ENCODE measurements at places on chromosomes 2 and 18.

- no peak for DNase-seq
Measured at GRCh38 chr2:152544638-152545037, 172.6 kb downstream of the PRPF40A start.

DNA sequence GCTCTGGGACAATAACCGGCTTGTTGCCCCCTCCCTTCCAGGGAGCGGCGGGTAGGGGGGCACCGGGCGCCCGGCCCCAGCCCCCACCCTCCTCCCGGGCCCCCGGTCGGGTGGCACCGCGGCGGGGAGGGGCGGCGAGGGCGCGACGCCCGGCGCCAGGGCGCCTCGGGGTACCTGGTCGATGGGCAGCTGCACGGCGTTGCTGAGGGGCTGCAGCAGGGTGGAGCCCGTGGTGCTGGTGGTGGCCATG, 193 bp downstream of the MBOAT2 start:
- no peak for DNase-seq

GRCh38 chr2:229376866-229377265, 105.8 kb upstream of the PID1 start:
- no peak for DNase-seq

DNA sequence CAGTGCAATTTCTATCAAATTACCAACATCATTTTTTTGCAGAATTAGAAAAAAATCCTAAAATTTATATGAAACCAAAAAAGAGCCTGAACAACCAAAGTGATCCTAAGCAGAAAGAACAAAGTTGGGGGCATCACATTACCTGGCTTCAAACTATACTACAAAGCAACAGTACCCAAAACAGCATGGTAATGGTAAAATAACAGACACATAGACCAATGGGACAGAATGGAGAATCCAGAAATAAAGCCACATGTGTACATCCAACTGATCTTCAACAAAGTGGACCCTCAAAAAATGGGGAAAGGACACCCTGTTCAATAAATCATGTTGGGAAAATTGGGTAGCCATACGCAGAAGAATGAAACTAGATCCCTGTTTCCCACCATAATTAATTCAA, 245.7 kb upstream of the CTAGE1 start:
- no peak for DNase-seq

DNA sequence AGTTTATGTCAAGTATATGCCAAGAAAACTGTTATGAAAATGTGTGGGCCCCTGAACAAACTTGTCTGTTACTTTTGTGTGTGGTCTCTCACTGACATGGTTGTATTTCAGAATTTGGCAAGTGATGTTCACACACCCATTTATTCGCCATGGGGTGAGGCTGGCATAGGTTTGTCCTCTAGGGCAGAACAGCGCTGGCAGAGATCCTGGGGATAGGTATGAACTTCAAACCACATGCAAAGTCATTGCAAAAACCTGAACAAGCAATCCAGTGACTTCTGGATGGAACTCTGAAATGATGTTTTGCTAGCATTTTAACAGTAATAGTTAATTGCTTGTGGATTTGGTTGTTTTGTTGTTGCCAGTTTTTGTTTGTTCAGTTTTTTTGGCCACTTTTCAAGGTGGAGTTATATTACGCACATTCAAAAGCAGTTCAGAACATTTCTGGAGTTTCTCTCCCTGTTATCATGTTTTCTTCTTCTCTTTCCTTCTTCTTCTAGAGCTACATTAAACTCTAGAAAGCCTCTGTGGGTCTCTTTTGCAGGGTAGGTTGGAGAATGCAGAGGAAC, 78.5 kb downstream of the MDH1 start:
- no peak for DNase-seq

DNA sequence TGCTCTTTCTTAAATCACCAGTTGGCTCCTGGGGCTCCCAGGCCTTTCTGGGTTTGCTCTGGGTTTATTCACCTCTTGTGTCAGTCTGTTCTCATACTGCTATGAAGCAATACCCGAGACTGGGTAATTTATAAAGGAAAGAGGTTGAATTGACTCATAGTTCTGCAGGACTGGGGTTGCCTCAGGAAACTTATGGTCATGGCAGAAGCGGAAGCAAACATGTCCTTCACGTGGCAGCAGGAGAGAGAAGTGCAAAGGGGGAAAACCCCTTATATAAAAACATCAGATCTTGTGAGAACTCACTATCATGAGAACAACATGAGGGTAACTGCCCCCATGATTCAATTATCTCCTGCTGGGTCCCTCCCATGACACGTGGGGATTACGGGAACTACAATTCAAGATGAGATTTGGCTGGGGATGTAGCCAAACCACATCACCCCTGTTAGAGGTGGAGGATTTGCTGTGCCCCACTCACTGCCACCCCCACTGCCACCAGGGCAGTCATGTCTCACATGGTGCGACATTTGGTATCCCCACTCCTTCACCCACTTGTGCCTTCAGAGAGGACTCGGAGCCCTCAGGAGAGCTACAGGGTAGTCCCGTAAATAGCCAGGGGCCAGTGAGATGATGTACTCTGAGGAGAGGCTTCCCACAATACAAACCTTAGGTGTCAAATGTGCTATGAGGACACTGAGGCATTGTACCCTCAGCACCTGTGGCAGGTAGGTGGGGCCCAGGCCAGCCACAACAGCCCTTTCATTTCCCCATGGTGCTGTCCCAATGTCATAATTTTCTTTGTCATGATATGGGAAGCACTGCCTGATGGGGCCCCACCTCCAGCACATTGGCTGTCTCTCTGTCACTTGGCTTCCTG, 35.7 kb downstream of the CDC42EP3 start:
- DNase-seq = peak; percentile 82

DNA sequence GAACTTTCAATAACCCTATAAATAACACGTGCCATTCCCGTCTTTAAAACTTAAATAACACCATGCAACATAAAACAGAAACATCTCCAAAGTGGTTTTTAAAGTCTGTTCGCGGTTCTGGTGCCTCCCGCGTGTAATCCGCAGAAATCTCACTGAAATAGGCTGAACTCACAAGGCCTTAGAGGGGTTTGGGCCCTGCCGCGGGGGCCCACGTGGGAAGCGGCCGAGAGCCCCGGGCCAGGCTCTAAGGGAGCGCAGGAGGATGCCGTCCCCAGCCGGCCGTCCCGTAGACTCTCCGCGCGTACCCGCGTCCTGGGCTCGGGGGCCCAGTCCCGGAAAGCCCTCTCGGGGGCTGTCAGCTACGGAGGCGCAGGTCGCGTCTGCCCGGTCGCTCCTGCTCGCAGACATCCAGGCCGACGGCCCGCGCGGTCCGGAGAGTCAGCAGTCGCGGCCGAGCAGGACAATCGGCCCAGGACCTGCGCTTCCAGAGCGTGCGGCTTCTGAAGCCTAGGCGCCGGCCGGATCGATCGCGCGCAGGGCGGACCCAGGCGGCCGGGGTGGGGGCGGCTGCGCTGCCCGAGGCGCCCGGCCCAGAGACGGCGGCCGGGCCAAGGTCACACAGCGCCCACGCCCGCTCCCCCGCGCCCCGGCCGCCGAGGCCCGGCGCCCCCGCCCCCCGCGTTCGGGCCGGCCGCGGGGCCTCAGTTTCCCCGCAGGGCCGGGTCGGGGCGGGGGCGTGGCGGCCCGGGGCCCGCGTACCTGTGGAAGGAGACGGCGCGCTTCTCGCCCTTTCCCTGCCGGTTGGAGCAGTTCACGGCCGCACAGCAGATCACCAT, 558 bp downstream of the THAP4 start:
- peak; percentile 35 for DNase-seq

DNA sequence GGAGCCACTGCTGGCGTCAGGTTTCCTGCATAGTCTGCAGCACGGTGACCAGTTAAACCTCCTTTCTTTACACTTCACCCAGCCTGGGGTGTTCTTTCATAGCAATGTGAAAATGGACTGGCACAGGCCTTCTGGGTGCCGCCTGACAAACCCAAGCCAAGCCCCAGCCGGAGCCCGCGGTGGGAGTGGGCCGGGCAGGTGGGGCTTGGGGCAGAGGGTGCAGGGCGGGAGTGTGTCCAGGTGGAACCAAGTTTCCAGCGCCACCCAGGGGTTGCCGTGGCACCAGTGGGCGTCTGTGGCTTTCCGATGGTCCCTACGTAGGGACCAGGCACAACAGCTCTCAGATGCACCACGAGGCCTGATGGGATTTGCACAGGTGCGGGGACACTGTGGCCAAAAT, 75.8 kb downstream of the RTP5 start:
- DNase-seq = no peak

DNA sequence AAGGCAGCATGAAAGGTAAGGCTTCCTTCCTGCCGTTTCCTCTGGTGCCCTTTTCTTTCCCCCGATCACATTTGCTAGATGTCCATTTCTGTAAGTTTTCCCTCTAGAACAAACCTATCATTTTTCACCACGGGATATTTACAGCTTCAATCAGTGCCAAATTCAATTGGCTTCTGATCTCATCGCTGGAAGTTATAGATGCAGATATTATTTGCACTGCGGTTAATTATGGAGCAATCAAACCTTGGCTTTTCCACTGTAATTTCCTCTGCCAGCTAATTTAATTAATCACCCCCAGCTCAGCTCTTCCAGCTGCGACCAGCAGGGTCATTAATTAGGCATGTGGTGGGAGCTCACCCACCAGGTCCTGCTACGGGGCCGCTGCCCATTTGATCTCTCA, 86.1 kb downstream of the GBX2 start:
- DNase-seq = no peak

DNA sequence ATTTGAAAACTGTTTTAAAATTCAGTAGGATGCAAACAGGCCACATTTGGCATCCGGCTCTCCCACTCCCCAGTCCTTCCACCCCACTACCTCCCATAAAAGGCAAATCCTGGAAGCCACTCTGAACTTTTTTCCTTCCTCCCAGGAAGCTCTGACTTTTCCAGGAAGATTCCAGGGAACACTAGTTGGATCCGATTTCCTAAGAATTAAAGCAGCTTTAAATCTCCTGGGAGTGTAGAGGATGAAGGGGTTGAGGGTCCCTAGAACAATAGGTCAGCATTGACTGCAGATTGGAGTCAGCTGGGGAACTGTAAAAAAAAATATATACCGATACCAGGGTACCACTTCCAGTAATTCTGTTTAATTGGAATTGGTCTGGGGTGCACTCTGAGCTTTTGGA, 76.9 kb downstream of the CRIM1 start:
- no peak for DNase-seq

DNA sequence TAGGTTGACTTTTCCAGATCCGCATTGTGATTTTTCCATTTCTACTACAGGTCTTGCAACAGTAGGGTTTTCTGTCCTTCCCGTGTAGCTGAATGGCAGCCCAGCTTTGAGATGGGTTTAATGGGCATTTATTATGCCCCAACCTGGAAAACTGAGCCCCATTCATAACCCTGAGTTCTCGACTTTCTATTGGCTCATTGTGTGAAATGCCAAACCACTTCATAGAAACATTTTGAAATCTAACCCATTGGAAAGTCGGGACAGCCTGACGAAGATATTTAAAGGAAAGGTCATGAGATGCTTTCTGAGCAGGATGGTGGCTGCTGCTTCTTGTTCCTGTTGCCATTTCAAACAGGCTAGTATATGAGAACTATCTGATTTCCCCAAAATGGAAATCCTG, 203.5 kb downstream of the ZFP36L2 start:
- no peak for DNase-seq

- DNase-seq = no peak
Measured at GRCh38 chr18:40216856-40217255, 1738.2 kb upstream of the PIK3C3 start.

DNA sequence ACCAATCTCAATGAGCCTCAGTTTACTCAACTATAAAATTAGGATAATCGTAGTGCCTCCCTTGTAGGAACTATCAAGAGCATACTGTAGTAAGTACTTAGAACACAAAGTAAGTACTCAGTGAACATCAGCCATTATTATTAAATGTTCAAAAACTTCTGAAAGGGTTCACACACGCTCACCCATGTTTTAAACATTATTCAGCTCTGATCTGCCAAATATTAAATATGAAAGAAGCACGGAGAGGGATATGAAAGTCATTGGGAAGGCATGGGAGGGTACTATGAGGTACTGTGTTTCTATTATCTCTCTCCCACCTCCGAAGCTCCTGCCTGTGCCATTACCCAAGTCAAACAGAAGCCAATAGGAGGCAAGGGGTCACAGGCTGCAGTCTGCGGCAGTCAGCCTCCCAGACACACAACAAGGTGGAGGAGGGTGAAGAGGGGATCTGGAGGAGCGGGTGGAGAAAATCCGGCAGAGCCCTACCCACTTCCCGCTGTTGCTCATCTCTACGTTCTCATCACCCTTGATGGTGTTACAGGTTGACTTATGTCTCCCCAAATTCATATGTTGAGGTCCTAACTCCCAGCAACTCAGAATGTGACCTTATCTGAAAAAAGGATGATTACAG, 2.0 kb upstream of the TBC1D8 start:
- no peak for DNase-seq

GRCh38 chr2:62202019-62202722, 6.3 kb downstream of the B3GNT2 start:
- DNase-seq = no peak

- no peak for DNase-seq
Measured at GRCh38 chr2:234608946-234609345, 112.1 kb upstream of the ARL4C start.

DNA sequence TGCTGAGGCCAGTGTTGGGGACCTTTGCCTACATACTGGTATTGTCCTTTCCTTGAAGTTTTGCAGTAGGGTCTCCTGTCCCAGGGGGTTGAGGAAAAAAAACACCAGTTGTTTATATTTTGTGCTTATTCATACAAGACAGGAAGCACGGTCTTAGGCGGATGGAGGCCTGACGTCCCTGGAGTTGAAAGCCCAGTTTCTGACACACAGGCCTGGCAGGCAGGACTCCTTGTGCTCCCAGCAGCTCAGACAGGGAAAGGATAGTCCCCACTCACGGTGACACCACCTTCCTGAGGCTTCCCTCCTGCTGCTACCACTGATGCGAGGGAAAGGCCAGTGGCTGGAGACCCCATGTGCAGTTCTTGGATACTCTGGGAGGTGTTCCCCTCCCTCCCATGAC, 15.5 kb upstream of the SP100 start:
- DNase-seq = no peak

GRCh38 chr2:149573760-149574159, 13.8 kb downstream of the MMADHC start:
- DNase-seq = no peak

DNA sequence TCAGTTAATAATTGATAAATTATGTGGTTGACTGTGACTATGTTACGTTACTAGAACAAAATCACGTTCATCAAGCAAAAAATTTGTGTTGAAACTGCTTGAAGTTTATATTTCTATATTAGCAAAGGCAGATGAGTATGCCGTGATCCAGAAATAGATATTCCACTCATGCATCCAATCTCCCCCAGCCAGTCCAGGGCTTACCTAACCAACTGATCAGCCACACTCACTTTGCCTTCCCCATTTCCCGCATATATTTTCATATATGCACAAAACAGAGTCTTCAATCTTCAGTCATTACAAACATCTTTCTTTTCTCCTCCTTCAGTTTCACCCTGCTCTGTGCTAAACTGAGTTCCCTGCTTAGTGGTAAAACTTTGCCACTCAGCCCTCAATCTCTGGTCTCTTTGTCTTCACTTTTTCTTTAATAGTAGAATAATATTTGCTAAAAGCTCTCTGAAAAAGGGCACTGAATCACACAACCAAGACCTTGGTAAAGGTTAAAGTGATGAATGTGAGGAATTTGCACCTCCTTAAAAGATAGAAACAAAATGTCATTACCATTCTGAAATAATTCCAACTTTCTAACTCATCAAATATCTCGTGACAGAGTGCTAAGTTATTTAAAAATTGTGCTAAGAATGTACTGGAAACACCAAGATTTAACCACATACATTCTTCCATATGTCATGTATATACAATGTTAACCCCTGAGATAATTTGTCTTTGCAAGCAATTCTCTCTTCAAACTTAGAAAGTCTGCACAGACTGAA, 893.2 kb upstream of the CRIM1 start:
- no peak for DNase-seq

Measured in T-helper 2 cell treated with Interferon-gamma antibody and Interleukin-4, amounts not matched to agents 5 μg/mL and 100 μg/mL, for 36 hours (primary cell).